ENCODE measurements at places on chromosomes 1 and 21.
A peak's percentile ranks its signal among the peaks of the same experiment; 100 is the strongest.

DNA sequence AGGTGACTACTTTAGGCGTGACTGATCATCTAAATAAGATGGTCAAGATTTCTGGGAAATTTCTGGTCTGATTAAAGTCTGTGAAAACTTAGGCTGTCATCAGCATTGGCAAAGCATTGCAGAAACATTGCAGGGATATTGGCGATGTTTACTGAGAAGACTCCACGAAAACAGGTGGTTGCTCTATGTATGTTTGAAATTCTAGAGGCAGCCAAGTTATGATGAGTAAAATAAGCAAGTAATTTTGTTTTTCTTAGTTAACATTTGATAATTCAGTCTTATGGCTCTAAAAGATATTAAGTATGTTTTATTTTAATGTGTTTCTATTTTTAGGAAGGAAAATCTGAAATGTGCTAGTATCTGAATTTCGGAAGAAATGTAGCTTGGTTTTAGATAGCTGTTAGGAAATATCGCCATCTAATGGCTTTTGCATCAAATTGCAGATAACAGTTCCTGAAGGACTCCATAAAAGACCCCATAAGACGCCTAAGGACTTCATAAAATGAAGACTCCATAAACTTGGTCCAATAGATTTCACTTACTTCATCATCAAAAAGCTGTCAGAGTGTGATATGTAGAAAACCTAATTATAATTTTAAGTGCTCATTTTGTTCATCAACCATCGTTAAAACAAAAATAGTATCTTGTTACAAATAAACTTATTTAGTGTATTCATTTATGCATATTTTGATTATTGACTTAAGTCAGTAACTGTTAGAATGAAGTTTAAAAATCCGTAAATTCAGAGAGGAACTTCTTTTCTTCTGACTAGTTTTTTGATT is 344.6 kb downstream of the RYR2 start:
- no peak for DNase-seq

- no peak for DNase-seq
Observed at GRCh38 chr1:30745834-30746208, 11.8 kb downstream of the LAPTM5 start.

DNA sequence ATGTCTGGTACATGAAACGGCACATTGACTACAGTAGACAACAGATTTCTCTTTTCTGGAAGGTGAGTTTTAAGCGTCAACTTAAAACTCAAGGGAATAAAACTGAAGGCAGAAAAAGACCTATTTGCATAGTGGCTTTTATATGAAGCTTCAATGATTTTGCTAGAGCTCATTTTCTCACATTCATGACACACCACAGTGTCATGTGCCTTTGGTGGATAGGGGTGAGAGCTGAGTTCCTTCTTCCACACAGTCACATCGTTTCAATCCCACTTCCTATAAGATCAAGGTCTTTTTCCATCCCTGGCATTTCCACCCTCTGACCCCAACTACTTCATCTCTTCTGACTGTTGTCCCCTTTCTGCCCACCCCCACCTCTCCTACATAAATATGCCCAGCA is 31.0 kb downstream of the IL12RB2 start:
- no peak for DNase-seq

DNA sequence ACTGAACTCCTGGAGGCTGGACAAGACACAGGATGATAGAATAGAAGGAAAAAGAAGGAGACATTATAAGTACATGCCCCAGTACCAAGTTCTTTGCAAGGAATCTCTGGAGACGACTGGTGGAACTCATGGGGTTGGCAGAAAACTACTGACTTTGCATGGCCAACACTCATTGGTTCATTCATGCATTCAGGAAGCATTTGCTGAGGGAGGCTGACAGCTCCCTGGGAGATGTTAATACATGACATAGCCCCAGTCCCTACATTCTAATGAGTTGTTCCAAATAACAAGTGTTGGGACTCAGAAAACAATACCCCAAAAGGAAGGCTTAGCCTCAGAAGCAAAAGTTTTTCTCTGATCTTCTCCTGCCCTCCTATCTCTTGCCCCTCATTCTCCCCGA is 172.8 kb upstream of the IRF2BP2 start:
- DNase-seq, result no peak

DNA sequence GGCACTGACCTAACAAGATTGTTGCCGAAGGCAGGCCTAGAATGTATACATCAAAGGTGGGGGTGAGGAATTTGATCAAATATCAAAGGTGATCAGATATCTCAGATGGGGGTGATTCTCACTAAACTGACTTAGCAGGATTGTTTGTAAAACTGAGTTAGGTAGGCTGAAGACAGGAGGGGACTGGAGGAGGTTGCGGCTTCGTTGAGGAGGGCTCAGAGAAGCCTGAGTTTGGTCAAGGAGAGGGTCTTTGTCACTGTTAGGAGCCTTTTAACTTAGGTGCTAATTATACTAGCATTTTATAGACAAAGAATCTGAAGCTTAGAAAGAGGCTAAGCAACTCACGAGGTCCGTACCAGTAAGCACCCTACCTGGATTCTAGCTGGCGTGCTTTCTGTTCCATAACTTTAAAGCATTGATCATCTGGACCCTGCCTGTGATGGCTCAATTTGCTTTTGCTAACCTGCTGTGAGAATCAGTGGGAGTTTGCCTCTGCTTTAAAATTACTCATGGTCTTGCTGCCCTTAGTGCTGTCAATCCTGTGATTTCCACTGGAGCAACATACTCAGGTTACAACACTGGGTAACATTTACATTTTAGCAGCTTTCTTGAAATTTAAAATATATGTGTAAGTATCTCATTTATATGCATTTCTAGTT is 49.8 kb downstream of the ITSN1 start:
- DNase-seq, result no peak

DNA sequence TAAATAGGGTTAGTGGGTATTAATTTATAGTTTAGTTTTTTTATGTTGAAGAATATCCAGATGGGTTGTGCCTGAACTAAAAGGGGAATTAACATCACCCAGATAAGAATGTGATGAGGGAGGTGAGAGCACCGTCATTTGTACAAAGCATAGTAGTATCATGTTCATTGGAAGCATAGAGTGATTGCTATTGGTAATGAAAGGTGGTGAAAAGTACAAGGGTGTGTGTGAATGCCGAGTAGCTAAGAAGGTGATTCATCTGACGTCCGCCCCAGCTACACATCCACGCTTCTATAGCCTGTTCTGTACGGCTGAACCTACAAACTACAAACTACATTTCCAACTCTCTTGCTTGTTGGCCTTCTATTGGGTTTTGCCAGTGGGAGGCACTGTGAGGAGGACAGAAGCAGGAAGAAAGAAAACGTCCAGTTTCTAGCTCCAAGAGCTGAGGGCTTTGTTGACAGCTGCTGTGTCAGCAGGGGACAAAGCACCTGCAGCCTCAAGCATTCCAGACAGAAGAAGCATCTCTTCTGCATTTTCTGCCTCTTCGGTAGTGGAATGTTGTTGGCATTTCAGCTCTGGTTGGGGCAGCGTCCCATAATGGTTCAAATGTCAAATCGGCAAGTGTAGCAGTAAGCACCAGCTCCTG is 404.8 kb downstream of the KCTD3 start:
- DNase-seq, result no peak

GRCh38 chr1:192700834-192701271 is 64.9 kb downstream of the RGS13 start:
- peak; percentile 29 for DNase-seq

DNA sequence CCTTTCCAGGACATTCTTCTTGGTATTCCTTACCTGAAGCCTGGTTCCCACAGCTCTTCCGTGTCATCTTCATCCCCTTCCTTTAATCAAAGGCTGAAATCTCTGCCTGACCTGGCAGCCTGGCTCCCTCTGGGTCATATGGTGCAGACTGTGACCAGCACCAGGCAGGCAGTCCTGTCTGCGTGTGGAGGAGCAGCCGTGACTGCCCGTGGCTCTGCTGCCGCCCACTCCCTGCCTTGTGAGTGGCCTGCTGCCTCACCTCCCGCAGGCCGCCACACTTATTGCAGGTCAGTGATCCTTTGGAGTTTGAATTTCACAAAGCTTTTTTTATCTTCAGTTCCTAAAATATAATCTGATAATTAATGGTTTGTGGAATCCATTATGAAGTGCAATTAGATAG is 36.2 kb upstream of the EPHA8 start:
- no peak for DNase-seq

DNA sequence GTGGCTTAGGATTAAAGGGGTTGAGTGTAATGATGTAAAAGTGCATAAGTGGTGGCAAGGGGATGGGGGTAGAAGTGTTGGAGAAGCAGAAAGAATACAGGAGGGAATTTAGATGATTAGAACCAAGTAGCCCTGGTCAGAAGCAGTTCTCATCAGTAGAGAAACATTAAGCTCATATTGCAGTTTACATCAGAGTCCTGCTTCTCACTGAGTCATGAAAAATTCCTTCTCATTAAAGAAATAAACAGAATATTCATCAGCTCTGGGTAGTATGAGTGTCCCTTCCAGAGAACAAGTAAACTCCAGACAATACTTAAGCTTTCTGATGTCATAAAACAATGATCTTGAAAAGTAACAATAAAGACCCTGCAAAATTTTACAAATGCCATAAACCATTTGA is 36.5 kb downstream of the LRRIQ3 start:
- DNase-seq, result no peak

DNA sequence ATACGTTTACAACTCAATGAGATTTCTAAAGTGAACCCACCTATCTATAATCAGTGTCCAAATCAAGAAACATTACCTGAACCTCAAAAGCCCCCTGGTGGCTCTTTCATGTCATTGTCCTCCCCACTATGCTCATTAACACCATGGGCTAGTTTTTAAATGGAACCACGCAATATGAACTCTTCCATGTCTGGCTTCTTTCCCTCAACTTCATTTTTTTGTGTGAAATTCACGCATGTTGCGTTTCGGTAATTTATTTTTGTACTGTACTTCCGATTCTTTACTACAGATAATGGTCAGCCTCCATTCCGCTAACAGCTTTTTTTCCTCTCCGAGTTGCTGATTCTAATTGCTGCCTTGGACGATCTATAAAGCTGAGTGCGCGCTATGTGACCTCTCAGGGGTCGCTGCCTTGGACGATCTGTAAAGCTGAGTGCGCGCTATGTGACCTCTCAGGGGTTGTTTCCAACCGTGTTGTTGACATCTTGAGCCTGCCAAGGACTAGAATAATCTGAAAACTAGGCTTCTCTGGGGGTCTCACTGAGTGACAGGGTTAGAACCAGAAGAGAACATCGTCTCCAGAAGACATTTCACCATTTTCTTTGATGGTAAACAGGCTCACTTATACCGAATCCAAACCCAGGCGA is 1.1 kb upstream of the CACYBP start:
- no peak for DNase-seq

- DNase-seq, result no peak
Observed at GRCh38 chr1:44620072-44620471, 54.2 kb downstream of the TMEM53 start.

- peak; percentile 20 for DNase-seq
Observed at GRCh38 chr1:16386454-16387113, 19.5 kb downstream of the SZRD1 start.

DNA sequence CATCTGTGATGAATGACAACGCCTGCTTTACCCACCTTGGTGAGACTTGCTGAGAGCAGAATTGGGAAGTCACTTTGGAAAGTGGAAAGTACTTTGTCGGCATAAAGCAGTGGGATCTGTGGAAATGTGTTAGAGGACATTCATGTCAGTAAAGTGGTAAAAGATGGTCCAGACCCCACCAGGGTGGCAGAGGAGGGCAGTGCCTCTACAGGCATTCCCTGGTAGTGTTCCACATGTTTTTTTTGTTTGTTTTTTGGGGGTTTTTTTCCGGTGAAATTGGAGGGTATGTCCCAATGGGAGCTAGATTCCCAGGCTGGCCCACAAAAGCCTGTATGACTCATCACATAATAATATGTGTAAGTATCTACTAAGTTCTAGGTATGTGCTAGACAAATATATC is 80.6 kb downstream of the ELAVL4 start:
- no peak for DNase-seq

GRCh38 chr1:196319301-196319700 is 288.9 kb downstream of the KCNT2 start:
- DNase-seq, result no peak

DNA sequence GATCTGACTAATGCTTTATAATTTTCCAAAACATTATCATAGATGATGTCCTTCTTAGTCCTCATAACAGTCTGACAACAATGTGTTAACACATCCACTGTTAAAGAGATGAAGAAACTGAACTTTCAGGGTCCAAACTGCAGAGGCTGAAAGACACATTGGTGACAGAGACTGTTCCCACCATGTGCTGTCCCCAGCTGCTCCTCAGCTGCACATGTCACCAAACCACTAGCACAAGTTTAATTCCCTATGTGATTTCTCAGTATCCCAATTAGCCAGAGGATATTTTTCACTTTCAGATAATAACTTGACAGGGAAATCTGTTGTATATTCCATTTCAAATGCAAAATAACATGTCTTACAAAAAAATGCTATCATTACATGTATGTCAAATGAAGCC is 24.6 kb downstream of the LAMC2 start:
- no peak for DNase-seq

DNA sequence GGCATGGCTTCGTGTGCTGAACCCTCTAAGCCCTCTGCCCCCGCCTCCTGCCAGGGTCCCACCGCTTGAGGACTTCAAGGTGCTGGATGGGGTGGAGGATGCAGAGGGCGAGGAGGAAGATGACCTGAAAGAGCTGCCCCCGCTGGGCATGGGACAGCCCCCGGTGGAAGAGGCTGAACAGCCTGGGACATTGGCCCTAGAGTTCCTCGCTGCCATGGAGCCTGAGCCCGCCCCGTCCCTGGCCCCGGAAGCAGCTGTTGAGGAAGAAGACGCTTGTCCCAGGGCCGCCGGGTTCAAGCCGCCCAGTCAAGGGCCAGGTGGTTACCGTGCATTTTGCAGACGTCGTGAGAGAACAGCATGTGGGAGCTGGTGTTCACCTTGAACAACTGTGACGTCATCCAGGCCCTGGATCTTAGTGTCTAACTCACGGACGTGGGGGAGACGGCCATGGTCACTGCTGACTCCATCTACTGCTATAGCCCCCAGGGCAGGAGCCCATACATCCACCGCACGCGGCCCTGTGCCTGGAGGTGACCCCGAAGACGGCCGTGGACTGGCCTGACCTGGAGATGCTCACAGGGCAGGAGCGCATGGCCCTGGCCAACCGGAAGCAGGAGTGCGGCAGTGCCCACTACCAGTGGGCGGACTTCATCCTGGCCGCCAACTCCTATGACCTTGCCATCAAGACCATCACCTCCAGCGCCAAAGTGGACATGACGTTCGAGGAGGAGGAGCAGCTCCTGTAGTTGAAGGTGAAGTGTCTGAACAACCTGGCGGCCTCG is 90.1 kb downstream of the PPP1R12B start:
- no peak for DNase-seq

DNA sequence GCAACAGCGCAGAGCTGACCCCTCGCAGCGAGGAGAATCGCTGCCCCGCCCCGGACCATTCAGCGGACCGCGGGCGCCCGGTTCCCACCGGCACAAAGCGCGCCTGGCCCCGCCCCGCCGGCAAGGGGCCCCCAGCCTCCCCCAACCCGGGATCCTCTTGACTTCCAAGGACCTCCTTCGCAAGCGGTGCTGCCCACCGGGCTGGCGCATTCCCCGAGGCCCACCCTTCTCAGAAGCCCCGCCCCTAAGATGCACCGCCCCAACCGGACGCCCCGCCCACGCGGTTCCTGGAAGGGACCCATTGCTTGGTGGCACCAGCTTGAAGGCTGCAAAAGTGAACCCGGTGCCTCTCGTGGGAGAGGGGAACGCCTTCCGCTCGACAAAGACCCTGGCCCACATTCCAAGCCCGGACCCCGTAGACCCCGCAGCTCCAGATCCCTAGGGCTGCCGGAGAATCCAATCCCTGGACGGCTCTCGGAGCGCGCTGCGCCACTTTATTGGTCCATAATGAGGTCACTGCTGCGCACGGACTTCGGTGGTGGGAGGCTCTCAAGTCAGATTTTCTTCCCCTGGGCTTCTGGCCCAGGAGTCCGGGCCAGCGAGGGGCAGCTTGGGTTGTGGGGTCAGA is 2.0 kb downstream of the HES3 start:
- no peak for DNase-seq

Data from HFF-Myc (cell line).